ENCODE measurements at places on chromosomes 6 and 20.

DNA sequence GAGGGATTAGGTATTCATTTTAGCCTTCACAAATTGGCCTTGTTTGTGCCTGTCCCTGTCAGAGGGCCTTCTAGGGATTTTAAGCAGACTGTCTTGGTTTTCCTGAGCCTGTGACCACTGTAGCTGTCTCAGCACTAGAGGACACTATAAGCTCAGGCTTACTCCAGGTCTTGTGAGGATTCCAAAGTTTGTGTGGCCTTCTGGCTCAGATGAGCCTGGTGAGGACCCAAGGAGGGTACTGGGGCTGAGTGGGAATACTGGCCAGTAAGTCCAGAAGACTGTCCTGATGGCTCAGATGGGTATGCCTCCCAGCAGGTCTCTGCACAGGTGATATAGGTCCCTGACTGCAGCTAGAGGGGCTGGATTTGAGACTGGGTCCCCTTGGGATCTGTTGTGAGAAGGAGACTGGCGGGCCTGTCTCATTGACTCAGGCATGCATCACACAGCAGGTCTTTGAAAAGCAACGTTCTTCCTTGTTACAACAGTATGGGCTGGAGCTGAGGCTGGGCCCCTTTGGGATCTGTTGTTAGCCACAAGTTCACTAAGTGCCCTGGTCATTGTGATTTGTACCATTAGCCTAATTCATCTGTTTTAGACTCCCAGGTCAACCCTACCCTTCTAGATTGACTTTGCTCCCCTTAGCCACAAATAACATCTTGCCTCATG is 26.3 kb upstream of the TFB1M start:
- no peak for DNase-seq

GRCh38 chr6:165636402-165637048 is 26.5 kb downstream of the PDE10A start:
- no peak for DNase-seq

DNA sequence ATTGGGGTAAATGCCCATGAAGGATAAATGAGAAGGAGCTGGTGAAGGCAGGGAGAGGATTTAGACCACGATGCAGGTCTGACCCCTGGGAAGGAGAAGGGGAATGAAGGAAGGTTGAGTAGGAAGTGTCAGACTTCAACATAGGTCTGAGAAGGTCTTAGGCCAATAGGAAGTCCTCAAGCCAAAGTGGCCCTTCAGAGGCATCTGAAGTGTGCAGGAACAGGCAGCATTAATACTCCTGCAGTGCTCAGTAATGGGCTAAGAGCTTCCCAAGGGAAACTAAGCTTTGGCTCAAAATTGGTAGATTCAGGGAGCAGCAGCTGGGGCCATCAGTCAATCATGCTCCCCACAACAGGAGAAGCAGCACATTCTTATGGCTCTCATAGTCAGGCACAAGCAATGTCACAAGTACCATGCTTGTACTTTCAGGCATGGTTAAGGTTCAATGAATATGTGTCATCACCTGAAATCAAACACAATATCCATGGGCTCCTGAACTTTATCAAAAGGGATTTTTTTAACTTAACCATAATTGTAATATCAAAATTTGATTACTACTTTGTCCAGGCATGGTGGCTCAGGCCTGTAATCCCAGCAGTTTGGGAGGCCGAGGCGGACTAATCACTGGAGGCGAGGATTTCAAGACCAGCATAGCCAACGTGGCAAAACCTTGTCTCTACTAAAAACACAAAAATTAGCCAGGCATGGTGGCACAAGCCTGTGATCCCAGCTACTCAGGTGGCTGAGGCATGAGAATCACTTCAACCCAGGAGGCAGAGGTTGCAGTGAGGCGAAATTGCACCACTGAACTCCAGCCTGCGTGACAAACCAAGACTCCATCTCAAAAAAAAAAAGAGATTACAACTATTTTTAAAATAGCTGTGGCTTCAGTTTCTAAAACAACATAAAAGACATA is 9.9 kb downstream of the RALGAPA2 start:
- DNase-seq: no peak

- no peak for DNase-seq
Observed at GRCh38 chr6:116492331-116493067, 18.9 kb upstream of the CALHM5 start.

- DNase-seq: no peak
Observed at GRCh38 chr20:21189761-21190523, 64.1 kb downstream of the KIZ start.

DNA sequence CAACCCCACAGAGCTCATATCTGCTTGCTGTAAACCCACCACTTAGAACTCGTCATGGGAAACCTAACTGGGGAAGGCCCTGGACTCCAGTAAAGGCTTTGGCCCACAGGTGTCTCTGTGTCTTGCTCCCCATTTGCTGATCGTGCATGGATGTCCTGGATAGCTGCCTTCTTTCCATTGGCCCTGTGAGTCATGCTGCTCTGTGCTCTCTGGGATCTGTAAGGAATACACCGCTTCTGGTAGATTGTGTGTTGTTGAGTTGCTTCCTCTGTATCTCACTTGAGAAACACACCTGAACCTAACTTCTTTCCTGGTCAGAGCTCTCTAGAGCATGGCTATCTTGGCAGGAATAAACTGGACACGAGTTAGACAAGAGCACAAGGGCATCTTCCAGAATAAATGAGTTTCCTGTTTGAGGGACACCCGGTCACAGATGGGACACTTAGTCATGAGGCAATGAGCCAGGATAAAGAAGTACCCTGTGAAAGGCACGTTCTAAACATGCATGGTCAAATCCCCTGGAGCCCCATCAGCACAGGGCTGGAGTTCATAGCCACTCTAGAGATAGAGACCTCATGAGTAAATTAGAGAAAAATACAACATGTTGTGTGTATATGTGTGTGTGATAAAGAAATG is 99.6 kb upstream of the TMEM170B start:
- no peak for DNase-seq

GRCh38 chr6:100344321-100344720 is 120.4 kb downstream of the SIM1 start:
- DNase-seq: no peak

GRCh38 chr20:59972037-59972801 is 14.0 kb downstream of the CDH26 start:
- DNase-seq: no peak

DNA sequence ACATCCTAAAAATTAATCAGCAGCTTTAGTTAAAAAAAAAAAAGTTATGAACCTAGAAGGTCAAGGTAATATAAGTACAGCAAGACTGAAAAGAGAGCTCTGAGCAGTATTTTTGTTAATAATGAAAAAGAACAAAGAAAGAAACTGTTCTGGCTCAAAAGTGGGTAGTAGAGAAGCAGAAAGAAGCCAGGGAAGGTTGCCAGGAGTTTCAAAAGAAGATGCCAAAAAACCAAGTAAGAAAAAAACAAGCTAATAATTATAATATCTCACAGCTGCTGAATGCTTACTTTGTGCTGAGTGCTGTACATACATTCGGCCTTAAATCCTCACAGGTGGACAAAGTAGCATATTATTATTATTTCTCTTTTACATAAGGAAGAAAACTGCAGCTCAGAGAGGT is 31.9 kb downstream of the NRSN1 start:
- no peak for DNase-seq

DNA sequence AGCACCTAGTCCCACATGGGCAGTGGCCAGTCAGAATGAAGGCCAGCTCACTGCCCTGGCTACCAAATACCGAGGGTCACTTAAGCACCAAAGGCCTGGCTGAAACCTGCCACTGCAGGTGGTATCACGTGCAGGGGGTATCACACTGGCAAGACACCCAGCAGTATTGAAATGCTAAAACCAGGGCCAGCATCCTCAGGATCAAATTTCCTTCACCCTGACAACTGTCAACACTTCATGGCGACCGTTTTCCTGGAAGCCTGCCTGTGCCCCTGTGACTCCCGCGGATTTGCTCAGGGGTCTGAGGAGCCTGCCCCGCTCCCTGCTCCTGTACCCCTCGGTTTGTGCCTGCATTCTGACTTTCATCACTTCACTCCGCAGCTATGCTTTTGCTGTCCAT is 151.1 kb downstream of the TTLL2 start:
- no peak for DNase-seq

DNA sequence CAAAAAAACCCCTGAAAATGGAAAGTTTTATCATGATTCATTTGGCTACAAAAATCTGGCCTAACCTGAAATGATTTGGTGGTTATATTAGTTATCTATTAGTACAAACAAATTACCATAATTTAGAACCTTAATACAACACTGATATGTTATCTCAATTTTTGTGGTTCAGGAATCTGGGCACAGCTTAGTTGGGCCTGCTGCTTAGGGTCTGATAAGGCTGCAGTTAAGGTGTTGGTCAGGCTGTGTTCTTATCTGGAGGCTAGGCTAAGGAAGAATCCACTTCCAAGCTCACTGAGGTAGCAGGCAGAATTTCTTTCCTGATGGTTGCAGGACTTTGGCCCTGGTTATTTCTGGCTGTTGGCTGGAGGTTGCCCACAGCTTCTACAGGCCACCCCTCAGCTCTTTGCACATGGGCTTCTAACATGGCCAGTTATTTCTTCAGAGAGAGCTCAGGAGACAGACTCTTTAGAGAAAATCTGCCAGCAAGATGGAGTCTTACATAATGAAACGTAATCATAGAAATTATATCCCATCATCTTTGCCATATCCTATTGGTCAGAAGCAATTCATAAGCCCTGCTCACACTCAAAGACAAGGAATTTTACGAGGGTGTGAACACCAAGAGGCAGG is 11.4 kb downstream of the TRIM38 start:
- no peak for DNase-seq

DNA sequence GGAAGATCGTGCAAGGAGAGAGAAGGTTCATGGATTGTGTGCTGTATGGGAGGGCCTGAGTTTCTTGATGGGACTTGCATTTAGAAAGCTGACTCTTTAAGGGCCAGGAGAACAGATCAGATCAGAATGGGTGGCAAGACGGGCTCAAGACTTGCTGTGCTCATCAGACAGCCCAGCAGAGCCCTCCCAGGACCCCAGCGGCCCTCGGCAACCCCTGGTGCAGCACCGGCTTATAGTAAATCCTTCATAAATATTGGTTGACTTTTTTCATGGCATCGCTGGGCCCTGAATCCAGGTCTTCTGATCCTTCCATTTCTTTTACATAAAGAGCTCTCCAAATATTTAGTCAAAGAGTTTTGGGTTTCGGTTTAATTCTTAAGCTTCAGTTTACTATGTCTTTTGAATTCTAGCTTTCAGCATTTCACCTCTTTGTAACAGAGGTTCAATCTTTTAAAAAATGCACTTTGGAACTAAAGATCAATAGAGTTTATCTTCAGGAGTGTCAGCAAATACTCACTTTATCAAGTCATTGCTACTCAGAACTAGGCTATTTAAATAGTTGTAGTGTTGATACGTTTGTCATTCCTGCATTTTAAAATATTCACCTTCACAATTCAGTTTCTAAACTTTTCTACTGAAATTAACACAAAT is 205.6 kb downstream of the ZDHHC14 start:
- no peak for DNase-seq

GRCh38 chr20:25239387-25240370 is 8.2 kb upstream of the PYGB start:
- no peak for DNase-seq

GRCh38 chr6:34671367-34671766 is 25.2 kb downstream of the ILRUN start:
- DNase-seq: no peak

DNA sequence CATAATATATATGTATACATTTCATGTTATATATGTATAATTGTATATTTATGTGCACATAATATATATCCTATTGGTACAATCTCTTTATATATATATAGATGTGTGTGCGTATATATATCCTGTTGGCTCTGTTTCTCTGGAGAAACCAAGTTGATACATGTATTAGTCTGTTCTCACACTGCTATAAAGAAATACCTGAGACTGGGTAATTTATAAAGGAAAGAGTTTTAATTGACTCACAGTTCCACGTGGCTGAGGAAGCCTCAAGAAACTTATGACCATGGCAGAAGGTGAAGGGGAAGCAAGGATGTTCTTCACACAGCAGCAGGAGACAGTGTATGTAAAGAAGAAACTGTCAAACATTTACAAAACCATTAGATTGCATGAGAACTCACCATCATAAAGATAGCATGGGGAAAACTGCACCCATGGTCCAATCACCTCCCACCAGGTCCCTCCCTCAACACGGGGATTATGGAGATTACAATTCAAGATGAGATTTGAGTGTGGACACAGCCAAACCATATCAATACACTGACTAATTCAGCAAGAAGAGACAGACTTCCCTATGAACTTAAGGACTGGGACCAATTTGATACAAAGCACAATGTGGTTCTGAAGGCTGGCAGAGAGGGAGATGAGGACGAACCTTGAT is 14.0 kb downstream of the CST3 start:
- DNase-seq: no peak

- DNase-seq: no peak
Observed at GRCh38 chr6:158722176-158722729, 72.4 kb downstream of the SYTL3 start.

DNA sequence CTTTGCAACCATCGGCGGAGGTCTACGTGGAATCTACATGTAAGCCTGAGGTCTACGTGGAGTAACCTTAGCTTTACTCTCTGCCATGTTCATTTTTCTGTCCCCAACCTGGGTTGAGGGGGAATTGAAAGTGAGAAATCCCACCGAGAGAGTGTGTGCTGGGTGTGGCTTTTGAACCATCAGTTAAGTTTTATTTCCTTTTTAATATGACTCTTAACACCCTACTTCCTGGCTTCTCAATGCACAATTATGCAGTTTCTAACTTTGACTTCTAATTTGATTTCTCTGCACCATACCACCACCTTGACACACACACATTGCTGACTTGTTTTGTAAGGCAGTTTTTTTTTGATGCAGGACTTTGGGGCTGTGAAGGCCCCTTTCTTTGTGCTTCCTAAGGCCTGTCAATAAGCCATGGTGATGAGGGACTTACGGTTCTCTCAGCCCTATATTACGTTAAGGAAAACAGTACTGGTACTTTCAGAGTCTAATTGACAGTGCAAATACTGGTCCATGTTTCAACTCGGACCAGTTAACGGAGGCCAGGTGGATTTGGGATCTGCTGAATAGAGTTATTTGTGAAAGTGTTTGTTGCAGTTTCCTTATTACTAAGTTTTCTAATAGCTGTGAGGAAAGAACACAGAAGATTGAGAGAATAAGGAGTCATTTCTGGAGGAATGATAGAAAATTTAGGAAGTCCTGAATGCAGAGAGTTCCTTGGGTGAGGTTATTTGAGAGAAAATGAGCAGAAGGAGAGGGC is 206.5 kb downstream of the JARID2 start:
- DNase-seq: no peak

GRCh38 chr20:15674253-15675060 is 898.8 kb downstream of the KIF16B start:
- DNase-seq: no peak

GRCh38 chr6:82251942-82252341 is 4.4 kb upstream of the IBTK start:
- no peak for DNase-seq

DNA sequence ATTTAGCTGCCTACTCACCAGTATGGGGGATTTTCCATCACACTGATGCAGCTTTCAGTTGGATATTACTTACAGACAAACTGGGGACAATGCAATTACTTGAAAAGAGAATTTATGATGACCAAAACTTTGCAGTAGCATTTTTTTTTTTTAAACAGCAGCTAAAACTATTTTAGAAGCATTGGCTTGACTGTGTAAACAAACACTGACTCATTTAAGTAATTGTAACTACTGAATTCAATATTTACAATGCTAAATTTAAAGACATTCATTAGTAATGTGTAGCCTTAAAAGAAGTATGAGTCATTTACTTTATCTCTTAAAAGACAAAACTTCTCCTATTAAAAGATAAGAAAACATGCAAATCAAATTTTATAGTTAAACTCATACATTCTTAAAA is 295.9 kb upstream of the FERMT1 start:
- no peak for DNase-seq

GRCh38 chr6:156425359-156426020 is 351.7 kb upstream of the ARID1B start:
- DNase-seq: no peak
